ENCODE measurements at places on chromosomes 11 and 22.

DNA sequence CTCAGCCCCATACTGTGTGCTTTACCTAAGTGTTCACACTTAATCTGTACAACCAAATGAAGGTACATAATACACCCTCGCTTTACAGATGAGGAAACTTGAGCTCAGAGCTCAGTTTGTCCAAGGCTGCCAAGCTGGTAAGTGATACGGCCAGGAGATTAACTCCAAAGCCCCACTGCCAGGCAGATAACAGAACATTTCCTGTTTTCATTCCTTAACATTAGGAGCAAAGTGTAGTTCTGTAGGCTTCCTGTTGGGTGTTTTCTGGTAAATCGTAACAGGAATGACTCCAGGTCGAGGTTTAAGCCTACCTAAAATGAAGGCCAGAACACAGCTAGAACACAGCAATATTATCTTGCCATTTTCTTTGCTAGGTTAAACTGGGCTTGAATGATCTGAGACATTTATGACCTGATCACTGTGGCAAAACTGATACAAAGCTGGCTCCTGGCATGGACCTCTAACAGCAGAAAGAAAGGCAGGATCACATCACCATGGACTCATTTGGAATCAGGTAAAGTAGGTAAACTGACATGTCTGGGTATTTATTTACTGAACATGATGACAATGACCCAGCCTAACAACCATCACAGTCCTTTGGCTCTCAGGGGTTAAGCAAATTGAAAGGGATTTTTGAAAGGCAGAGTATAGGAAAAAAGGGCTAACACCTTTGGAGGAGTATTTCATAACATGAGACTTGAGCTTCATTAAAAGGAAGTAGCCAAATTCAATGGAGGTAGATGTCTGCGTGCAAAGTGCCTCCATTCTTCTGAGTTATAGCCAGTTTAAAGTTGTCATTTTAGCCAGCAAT lies 3.9 kb upstream of the NUP50 start:
- DNase-seq: no peak

GRCh38 chr11:44032299-44033085 lies 15.3 kb upstream of the ACCSL start:
- no peak for DNase-seq

GRCh38 chr11:12143461-12144258 lies 33.3 kb downstream of the MICAL2 start:
- DNase-seq: no peak

- no peak for DNase-seq
Observed at GRCh38 chr11:72263361-72263760, 19.4 kb upstream of the PHOX2A start.

- peak; percentile 65 for DNase-seq
Observed at GRCh38 chr11:9574622-9575259, 1.3 kb downstream of the WEE1 start.

DNA sequence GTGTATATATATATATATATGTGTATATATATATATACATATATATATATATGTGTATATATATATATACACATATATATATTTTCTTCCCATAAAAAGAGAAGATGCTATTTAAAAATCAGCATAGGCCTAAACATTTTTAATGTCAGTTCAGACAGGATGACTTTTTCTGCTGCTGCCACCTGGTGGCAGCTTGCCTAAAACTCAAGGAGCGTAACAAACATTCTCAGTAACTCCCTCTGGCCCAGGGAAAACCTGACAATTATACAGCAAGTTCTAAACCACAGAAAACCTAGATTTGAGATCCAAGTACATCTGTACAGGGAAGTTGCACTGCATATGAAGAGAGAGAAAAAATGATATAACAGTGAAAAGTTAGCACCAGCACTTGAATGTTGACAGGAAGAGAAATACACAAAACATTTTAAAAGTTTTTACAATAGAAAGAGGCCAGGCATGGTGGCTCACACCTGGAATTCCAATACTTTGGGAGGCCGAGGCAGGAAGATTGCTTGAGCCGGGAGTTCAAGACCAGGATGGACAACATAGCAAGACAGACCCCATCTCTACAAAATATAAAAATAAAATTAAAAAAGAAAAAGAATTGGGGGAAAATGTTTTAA lies 16.6 kb downstream of the OR8A1 start:
- peak; percentile 64 for DNase-seq

DNA sequence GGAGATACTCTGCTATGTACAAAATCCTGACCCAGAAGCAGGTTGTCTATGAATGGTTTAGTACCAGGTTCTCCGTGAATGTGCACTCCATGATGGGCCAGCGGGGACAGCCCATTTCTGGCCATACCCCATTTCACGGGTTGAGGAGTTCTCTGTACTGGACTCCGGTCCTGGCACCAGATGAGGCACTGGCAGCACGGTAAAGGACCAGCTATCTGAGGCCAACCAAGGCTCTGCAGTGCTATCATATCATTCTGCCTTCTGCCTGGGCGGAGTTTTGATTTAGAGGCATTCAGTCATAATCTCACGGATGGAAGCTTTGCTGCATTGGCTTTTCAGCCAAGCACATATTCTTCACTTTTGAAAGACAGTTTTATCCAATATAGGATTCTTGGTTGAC lies 18.5 kb upstream of the KMT5B start:
- DNase-seq: no peak

GRCh38 chr22:36328635-36329253 lies 59.0 kb downstream of the MYH9 start:
- DNase-seq: peak; percentile 65

DNA sequence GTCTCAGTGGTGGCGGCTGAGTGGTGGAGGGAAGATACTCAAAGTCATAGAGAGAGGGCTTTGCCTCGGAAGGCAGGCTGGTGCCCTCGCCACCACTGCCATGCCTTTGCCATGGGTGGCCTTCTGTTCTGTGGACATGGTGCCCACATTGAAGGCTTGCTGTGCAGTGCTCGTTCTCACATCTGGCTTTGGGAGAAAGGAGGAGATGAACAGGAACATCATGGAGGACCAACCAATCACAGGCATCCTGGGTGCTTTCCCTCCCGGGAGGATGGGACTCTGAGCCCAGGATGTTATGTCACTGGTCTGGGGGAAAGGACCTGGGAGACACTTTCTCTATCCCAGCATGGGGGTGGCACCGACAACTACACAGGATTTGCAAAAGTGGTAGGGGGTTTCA lies 82.3 kb upstream of the NARS2 start:
- DNase-seq: no peak

DNA sequence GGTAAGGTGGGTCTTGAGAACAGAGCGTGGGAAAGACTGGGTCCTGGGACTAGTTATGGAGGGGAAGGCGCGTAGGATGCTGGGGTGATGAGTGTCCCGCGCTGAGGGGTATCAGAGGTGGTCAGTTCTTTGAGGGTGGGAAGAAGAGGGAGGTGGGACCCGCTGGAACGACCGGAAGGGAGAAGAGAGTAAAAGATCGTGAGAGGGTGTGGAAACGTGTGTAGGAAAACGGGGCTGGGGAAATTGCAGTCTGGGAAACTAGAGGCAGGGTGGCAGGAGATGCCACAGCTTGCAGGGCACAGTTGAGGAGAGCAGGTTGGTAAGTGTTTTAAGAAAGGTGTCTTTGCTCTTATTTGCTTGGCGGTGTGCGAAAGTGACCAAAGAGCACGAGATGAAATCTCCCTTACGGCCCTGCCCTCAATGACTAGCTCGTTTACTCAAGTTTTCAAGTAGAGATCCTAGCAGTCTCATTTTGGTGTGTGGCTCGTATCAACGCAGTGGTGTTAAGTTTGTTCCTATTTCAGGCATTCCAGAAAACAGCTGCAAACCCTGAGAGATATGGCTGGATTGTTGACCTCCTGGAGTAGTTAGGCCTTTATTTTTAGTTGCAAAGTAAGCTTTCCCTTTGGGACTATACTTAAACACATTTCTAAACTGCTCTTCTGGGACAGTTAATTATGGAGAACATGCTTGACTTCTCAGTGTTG lies 615 bp downstream of the STT3A start:
- DNase-seq: no peak

GRCh38 chr11:13205486-13205885 lies 72.1 kb upstream of the BMAL1 start:
- DNase-seq: no peak

DNA sequence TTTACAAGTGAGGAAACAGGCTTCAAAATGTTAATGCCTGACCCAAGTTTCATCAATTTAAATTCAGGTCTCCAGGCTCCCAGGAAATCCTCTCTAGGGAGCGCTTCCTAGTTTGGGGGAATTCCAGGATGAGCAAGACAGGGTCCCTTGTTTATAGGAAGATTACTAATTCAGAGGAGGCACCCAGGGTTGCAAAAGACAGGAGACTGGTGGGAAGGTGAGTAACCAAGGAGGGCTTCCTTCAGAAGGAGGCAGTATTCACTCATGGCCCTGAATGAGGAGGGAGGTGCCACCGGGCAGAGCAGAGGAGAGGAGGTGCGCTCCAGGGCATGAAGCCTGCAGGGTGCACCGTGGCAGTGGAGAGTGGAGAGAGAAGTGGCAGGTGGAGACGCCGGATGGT lies 1.6 kb downstream of the TMEM132A start:
- no peak for DNase-seq

- no peak for DNase-seq
Observed at GRCh38 chr11:2792381-2793250, 92.8 kb upstream of the KCNQ1OT1 start.

DNA sequence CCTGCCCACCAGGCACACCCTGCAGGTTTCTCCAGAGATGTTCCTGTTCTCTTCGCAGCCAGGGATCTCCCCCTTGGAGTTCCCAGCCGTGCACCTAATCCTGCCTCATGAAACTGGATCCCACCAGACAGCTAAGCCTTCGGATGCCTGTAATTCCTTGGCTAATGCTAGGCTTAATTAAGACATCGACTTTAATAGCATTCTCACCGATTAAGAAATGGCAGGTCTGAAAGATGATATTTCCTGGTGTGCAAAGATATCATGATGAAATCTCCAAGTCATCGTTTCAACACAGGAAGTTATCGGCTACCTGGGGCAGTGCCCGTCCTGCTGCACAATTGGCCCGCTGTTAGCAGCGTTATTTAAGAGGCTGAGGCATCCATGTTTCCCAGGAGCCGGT lies 41.5 kb upstream of the CCND1 start:
- no peak for DNase-seq

GRCh38 chr22:28604966-28605761 lies 74.5 kb downstream of the TTC28 start:
- no peak for DNase-seq

DNA sequence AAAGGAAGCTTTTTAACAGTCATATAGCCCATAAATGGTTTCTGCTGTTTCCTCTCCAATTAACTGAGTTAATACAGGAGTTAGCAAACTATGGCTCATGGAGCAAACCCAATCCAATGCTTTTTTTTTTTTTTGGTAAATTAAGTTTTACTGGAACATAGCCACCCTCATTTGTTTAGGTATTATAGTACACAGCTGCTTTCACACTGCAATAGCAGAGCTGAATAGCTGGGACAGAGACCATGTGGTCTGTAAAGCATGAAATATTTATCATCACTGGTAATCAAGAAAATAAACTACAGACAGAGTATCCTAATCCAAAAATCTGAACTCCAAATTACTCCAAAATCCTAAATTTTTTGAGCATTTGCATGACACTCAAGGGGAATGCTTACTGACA lies 53.7 kb downstream of the RDX start:
- no peak for DNase-seq

DNA sequence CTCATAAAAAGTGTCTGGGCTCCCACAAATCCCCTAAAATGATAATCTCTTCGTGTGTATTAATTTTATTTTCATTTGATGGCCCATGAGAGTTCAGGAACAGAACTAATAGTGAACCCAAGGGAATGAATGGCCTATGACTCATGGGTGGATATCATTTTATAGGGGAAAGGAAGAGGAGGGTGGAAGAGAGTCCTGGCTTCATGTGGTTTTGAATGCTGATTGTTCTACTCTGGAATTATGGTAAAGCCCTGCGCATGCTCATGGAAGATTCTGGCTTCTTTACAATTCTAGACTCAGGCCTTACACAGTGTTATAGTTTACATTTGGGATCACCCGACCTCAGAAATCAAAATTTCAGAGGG lies 35.2 kb downstream of the MAML2 start:
- DNase-seq: no peak

DNA sequence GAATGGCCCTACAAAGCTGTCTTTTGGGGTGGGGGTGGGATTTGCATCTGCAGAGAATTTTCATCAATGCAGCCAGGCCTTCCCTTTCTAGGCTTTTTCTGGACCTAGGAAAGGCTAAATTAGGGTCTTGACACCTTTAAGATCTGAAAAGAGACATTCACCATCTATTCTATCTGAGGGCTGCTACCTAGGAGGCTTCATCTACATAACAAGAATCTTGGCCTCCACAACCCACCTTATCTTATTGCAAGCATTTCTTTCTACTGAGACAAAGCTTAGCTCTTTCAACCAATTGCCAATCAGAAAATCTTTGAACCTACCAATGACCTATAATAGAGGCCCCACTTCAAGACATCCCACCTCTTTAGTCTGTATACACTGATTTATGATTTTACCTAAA lies 20.7 kb upstream of the INCENP start:
- DNase-seq: no peak

GRCh38 chr22:22422629-22423112 lies 85.9 kb downstream of the ZNF280B start:
- peak; percentile 91 for DNase-seq

GRCh38 chr11:87324817-87325489 lies 287.2 kb downstream of the TMEM135 start:
- DNase-seq: no peak

DNA sequence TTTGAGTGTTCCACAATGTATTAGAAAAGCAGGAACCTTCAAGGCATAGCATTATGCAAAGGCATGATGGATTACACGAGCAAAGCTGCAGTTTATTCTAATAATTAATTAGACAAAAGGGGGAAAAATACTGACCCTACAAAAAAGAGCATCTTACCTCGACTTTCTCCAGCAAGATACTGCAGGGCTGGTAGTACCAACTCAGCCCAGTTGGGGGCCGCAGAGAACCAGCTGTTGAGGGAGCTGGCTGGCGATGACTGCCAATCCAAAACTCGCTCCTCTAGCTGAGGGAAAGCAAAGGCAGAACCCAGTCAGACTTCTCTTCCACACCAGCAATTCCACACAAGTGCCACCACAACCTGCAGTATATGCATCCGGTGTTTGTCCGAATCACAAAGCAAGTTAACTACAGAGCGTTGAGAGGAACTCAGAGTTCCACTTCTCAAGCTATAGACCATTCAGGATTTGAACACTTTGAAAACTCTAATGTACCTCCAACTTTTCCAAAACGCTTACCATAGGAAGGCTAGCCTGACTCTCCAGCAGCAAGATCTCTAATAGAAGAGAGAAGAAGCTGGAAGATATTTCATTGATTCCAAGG lies 13.7 kb downstream of the NFRKB start:
- DNase-seq: peak; percentile 73

- DNase-seq: no peak
Observed at GRCh38 chr22:33831207-33831606, 89.1 kb downstream of the LARGE1 start.

DNA sequence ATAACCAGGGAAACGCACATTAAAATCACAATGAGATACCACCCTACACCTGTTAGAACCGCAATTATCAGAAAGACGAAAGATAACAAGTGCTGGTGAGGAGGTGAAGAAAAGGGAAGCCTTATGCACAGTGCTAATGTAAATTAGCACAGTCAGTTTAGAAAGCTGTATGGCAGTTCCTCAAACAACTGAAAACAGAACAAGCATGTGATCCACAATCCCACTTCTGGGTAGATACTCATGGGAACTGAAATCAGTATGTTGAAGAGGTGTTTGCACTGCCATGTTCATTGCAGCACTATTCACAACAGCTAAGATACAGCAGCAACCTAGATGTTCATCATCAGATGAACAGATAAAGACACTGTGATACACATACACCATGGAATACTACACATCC lies 75.0 kb upstream of the CCND1 start:
- DNase-seq: no peak

GRCh38 chr11:329886-330253 lies 9.2 kb upstream of the IFITM3 start:
- DNase-seq: no peak
